ENCODE measurements at places on chromosomes 7 and 10.

DNA sequence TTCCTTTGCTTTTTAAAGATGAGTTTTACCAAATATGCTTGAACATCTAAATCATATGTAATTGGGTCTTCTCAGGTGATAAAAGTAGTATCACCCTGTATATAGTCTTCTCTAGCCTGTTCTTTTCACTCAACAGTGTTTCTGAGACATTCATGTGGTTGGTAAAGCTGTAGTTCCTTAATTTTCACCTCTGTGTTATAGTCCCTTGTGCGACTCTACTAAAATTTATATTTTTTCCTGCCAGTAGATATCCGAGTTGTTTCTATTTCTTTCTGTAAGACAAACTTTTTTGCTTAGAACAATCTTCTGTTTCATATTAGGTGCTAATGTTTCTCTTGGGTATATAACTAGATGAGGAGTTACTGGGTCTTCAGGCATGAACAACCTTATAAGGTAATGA lies 35.6 kb downstream of the SYPL1 start:
- no peak for DNase-seq

- no peak for DNase-seq
These were observed 7.4 kb downstream of the EPHA1 start for GRCh38 chr7:143401265-143401664.

- DNase-seq = no peak
These were observed 137.2 kb downstream of the PHTF2 start for GRCh38 chr7:77935652-77936348.

- no peak for DNase-seq
These were observed 50.9 kb downstream of the SGCE start for GRCh38 chr7:94605031-94605430.

DNA sequence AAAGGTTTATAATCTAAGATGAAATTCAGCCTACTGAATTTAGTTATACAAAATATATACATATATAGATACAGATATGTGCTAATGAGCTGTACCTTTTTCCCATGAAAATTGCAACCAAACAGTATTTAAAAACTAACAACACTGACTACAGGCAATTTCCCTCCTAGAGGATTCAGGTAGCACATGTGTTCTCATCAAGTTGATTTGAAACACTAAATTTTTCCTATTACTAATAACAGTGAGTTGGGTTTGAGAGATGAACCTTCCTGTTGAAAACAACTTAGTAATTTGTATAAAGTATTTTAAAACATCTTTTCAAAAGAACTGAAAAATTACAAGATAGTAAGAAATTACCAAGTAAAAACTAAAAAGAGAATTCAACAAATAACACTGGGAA lies 51.5 kb downstream of the COA1 start:
- no peak for DNase-seq

- no peak for DNase-seq
These were observed 220.2 kb downstream of the DGKI start for GRCh38 chr7:137626469-137627067.

DNA sequence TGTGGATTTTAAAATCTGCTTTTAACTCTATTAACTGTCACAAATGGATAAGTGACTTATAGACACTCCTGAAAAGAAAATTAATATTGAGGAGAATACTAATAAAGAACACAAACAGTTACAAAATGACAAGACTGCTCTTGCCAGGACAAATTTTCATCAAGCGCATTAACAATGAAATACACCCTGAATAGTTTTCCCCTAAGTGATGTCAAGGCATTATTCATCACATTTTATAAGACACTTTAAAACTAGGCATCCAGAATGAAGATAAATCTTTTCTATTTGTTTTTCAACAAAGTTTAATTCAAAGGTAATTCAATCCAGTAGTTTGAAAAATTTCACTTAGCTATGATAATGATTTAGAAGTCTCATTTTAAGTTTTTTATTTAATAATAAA lies 110.5 kb upstream of the SEC61G start:
- no peak for DNase-seq

DNA sequence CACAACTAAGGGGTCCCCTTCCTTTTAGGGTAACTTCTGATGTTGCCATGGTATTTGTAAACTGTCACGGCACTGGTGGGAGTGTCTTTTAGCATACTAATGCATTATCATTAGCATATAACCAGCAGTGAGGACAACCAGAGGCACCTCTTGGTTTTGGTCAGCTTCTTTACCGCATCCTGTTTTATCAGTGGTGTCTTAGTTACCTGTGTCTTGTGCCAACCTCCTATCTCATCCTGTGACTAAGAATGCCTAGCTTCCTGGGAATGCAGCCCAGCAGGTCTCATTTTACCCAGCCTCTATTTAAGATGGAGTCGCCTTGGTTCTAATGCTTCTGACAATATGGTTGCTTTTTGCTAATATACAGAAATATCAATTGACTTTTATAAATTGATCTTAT lies 54.9 kb downstream of the AHCYL2 start:
- no peak for DNase-seq
